ENCODE measurements at places on chromosomes 5 and 9.

DNA sequence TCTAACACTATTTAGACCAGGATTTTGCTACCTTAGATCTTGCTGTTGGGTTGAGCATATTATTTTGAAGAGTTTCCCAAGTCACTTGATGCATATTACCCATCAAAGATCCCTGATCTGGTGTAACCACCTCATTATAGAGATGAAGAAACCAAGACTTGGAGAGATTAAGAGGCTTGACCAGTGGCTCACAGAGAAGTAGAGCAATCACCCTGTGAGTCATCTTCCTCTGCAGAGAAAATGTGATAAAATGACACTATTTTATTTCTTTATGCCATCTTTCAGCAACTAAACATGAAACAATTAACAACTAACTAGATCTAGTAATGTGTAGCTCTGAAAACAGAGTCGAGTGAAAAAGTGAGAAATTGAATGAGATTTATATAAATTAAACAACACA, 76.1 kb downstream of the KIF4B start:
- DNase-seq, result no peak

DNA sequence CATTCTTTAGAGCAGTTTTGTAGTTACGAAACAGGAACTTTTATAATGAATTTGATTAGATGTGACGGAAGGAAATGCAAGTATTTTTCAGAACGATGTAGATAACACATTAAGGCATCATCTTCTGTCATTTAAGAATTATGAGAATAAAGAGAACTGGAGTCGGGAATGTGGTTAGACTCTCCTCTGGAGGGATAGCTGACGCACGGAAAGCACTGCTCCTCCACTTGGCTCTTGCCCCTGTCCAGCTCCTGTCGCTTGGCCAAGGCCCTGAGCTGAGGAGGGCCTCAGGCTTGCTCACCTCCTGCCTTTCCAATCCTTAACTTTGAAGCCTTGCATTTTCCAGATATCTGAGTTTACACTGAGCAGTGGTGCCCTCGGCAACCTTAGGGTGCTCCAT, 60.5 kb downstream of the MAP1B start:
- DNase-seq, result no peak

DNA sequence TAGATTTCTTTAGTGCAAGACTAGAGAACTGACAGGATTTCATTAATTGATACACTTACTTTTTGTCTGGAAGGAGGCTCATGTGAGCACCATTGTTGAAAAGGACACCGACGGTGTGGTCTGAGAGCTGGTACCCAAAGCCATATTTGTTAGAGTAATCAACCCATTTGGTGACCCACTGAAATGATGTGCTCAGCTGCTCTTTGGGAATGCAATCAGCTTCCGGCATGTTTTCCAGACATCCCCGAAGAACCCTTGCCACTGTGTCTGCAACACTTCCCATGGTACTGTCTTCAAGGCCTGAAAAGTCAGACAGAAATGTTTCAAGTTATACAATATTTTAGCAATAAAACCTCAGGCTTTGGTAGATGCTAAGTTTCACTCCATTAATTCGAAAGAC, 4.4 kb downstream of the PLK2 start:
- no peak for DNase-seq

DNA sequence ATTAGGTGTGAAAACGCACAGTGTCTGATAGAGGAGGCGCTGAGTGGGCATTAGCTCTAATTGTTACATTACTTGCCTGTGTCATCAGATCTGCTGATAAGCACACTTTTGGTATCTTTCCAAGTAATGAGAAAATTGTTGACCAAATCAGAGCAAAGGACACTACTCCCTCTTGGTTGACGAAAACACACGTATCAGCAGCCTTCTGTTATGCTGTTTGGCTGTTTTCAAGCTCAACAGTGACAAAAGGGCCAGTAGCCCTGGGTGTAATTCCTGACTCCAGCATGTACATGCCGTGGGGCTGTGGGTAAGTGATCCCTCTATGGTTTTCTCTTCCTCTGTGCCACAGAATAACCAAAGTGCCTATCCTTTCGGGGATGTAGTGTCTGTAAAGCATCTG, 151.4 kb downstream of the AUH start:
- DNase-seq, result no peak

DNA sequence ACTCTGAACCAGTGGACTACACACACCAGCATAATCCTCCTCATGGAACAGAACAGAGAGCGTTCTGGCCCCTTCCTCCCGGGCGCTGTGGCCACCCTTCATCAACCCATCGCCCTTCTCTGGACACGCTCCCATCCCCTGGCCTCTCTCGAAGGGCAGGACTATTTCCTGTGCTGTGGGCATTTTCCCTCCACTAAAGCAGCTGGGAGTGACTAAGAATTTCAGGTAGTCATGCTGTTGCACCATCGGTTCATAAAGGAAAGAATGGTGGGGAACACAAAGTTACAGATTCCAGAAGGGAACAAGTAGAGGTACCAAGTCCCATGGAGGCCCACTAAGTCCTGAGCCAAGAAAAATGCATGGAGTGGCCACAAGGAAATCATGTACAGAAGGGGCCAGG, 68.6 kb downstream of the EPB41L4B start:
- DNase-seq, result no peak

- DNase-seq, result no peak
Measured at GRCh38 chr5:80915716-80916115, 44.4 kb upstream of the RASGRF2 start.

DNA sequence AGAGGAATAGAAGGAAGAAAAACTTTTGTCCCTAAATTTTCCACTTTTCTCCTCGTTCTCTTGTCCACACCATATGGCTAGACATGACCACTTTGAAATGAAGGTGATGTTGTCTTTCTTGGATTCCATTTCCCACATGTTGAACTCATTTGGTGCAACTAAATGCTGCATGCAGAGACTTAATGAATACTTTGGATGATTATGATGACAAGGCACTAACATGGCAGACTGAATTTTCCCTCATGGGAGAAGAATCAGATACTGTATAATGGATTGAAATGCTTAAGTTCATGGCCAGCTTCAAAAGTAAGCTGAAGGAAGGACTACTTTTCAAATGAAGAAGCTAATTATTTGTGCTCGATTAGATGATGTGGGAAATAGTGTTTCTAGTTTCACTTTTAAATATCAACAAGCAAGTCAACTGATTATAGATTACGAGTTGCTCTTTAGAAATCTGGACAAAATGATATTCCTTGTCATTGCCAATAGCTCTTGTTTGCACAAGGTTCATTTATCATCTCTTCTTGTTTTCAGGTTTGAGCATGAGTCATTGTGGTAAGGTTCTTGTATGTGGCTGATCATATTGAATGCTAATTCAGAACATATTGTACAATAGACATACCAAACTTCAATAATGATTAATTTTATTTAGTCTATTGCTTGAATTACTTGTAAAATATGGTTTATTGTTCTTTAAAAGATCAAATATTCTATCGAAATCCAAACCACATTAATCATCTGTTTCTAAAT, 501.3 kb upstream of the FTMT start:
- no peak for DNase-seq

- DNase-seq, result no peak
Measured at GRCh38 chr5:83179966-83180365, 102.6 kb downstream of the XRCC4 start.
